Ecto neural progenitor cell (in vitro differentiated cells): ENCODE measurements at places on chromosomes 13 and 19.

DNA sequence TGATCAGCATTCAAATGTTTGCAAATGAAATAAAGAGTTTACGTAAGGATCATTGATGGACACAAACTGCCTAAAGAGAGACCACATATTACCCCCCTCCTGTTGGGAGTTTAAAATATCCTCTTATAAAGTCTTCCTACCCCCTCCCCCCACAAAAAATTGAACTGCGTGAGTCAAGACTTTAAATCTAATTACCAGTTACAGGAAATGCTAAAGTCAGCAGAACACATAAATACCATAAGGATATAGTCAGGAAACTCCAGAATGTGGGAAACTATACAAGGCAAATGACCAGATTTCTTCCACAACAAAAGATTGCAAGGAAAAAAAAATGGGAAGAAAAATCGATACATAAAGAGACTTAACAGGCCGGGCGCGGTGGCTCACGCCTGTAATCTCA is 44.4 kb upstream of the FARP1 start:
- no peak for DNase-seq

GRCh38 chr19:55668603-55669348 is 6.2 kb upstream of the EPN1 start:
- DNase-seq: no peak

DNA sequence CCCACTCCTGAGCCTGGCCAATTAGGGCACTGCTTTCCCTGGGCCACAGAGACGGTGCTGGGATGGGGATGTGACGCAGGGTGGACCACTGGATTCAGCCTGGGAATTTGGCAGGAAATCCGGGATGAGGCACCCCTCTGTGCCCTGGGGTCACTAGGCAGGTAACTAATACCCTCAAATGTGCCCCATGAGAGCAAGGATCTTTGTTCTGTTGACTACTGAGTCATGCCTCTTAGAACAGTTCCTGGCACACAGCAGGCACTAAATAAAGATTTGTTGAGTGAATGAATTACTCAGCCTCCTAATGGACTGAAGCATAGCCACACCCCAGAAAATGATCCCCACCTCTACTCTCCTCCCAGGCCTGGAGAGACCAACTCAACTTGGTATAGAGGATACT is 15.9 kb downstream of the OPA3 start:
- no peak for DNase-seq

DNA sequence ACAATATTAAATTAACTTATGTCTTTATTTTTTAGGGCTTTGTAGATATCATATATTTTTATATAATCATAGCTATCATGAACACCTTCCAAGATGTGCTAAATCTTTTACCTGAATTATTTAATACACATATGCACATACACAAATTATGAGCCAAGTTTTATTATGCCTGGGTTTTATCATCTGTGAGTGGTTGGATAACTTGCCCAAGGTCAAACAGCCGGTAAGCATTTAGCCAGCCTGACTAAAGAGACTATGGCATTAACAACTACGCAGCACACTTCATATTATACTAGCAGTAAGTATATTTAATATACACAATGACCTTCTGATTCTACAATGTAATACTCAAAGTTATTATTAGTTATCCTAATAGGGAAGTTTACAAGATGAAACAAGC is 132.7 kb downstream of the FREM2 start:
- no peak for DNase-seq

- DNase-seq: no peak
Observed at GRCh38 chr13:74329962-74330361, 195.8 kb upstream of the KLF12 start.

- peak; percentile 96 for DNase-seq
Observed at GRCh38 chr19:6516659-6517291, 14.1 kb upstream of the TNFSF9 start.

DNA sequence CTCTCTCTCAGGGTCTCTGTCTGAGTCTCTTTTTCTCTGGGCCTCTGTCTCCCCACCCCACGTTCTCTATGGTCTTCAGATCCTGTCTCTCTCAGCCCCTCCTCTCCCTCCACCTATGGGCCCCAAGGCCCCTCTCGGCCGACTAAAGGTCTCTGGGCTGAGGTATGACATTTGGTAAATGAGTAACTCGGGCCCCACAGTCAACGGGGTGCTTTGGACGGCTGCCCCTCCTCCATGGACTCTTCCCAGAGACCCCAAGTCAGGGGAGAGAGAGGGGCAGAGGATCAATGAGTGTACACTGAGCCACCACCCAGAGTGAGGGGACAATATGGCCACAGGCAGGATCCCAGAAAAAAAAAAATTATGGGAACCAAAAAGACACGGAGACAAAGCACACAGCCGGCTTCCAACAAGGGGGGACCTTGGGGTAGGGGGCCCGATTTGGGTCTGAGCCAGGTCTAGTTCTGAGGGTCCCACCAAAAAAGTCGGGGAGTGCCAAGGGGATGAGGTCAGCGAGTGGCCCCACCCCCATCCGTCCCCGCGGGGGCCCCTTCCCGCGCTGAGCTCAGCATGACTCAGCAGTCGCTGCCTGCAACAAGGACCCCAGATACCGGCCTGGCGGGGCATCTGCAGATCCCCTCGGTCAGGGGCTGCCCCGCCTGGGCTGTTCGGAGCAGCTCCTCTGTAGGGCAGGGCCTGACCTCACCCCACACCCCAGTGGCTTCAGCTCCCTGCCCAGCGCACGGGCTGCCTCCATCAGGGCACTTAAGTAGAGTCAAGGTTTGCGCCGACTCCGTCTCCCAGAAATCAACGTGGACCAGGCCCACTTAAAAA is 1.5 kb upstream of the FTL start:
- peak; percentile 78 for DNase-seq

DNA sequence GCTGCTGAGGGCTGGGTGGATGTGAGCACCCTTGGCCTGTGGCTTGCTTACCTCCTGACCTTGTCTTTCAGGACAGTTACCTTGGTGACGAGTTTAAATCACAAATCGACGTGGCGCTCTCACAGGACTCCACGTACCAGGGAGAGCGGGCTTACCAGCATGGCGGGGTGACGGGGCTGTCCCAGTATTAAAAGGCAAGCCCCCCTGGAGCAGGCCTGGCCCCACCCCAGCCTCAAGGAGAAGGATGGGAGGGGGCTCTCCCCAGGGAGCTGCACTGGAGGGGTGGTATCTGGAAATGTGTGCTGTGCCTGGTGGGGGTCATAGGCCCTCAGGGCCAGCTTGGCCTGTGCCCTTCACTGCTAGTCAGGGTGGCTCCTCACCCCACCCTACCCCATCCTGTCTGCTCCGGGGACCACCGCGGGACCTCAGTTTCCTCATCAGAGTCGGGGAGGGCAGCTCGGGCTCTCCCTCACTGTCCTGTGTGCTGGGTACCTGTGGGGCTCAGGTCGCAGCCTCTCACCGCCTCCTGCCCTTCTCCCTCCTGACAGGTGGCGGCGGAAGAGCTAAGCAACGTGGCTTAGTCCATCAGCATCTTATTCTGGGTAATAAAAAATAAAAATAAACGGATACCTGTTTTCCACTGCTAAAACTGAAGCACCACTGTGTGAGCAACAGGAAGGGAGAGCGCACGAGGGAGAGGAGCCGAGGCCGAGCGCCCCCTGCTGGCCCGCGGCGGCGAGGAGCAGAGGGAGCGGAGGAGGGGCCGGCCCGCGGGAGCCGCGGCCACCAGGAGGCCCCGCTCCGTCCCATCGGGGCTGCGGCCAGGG is 29.8 kb downstream of the CERS1 start:
- peak; percentile 84 for DNase-seq

DNA sequence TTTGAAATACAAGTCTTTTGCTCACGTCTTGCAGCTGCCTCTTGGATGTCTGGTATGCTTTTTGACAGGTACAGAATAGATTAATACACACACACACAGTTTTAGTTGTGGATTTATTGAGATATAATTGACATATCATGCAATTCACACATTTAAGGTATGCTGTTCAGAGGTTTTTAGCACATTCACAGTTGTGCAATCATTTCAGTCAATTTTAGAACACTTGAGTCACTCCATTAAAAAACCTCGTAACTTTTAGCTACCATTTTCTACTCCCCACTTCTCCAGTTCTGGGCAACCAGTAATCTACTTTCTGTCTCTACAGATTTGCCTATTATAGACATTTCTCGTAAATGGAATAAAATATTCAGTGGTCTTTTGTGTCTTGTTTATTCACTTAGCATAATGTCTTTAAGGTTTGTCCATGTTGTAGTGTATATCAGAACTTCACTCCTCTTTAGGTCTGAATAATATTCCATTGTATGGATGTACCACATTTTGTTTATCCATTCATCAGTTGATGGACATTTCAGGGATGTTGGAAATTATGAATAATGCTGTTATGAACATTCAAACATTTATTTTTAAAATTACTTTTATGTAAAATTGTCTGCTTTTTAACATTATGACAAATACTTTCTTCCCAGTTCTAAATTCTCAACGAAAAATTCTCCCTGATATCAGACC is 2.5 kb upstream of the ZMYM2 start:
- no peak for DNase-seq

DNA sequence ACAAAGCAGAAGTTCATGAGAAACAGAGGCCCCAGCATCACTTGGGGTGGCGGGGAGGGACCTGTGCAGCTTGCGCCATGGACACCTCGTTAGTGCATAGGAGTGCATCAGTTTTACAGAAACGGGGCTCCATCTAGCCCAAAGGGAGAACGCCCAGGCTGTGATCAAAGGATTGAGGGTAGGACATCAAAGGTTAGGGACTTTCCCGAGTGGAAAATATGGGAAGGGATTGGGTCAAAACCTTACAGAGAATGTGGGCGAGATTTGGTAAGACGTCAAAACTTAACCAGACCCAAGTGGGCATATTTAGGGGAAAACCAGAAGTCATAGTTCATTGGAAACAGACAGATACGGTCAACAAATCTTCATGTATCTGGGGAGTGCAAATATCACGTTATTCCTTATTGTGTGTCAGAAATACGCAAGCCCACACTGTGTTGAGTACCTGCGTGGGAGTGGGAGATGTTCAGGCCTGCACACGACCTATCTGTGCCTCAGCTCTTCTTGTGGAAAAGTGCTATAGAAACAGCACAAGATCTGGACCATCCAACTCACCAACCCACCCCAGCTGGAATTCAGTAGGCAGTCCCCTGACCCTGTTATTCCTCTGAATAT is 9.4 kb upstream of the GRAMD1A start:
- no peak for DNase-seq

- no peak for DNase-seq
Observed at GRCh38 chr13:37141011-37141410, 35.5 kb upstream of the CSNK1A1L start.

DNA sequence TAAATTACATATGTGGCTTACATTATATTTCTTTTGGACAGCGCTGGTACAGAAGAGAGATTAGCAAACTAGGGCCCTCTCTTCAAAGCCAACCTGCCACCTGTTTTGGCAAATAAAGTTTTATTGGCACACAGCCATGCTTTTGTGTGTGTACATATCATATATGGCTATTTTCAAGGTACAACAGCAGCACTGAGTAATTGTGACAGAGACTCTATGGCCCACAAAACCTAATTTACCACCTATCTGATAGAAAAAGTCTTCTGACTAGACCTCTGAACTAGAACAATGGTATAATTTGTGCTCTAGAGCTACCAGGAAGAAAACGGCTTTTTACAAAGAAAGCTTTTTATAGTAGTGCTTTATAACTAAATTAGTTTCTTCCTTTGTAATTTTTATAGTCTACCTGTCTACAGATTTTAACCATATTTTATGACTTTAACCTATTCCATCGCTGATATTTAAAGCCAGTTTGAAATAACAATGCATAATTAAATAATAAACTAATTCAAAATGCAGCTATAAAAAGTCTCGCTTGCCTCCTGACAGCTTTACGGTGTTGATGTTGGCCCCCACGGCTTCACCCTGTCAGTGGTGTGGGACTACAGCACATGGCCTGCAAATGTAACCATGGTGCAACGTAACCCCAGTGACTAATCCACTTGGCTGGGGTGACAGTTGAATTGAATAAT is 17.7 kb upstream of the DPY19L3 start:
- DNase-seq: no peak

DNA sequence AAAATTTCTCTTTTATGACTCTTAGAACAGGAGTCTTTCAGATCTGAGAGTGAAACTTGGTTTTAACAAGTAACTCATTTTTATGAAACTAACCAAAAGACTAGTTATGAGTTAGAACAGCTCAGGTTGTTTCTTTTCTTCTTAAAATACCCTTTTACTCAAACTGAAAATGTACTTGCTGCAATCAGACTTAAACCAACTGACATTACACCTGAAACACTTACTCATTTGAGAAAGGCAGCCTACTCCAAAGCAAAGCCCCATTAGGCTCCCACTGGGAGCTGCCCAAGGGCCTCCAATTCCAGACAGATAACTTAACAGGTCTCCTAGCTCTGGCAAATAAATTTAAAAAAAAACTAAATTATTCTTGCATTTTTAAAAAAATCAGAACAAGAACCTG is 3.6 kb downstream of the FOXO1 start:
- no peak for DNase-seq

DNA sequence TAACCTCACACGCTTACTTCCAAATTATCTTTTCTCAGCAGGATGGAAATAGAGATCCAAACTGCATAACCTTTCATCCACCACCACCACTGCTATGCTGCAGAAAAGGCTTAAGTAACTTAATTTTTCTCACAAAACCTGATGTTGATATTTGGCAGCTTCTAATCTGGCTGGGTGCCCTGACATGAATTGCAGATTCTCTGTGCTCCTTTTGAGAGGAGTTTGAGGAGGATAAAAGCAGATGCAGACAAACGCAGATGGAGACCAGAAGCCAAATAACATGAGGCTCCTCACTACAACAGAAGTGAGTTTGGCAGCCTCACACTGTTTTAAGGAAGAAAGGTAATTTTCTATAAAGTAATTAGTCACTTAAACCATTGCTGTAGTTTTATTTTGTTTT is 646.2 kb upstream of the ATXN8OS start:
- no peak for DNase-seq

DNA sequence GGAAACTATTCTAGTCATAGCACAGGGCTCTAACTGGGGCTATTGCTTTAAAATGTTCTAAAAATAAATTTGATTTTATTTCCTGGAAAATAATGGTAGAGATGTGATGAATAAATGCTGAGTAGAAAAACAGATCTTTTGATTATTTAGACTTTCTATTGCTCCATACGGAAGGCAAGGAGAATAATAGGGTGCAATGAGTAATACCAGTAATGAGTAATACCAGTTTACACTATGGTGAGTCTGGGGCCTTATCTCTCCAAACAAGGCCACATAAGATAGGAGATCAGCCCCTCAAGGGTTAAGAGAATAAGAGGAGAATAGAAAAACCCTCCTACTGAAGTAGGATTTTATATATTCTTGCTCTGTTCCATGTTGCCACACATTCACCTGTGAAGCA is 390.4 kb downstream of the KLF5 start:
- no peak for DNase-seq

DNA sequence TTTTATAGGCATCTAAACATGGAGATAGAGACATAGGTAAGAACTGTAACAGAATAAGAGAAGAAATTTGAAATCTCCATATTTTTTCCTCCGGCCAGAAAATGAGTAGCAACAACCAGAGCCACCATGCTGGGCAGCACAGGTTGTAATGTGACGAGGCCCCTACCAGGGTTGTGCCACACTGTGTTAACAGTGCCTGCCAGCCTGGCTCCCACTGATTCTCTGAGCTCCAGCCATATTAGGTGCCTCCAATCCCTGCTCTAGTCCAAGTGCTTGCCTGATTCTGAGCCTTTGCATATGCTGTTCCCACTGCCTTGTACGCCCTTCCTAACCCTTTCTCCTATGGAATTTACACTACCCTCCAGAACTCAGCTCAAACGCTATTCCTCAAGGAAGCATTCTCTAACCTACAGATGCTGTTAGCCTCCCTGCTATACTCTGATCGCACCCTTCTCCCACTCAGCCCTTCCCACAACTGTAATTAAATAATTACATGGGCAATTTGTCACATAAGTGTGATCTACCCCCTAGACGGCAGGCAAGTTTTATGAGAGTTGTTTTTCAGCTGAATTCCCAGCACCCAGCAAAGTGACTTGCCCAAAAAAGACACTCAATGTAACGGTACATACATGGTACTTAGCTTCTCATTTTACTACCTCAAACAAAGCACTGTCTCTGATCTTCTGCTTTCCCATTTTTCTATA is 37.6 kb upstream of the STARD13 start:
- no peak for DNase-seq
